ENCODE measurements at places on chromosomes 1 and 21. TPM values are rescaled to one million over a fixed set of nuclear protein-coding genes. Genes with fewer than 3 reads are reported as not detected.

GRCh38 chr1:90558754-90559378, 158.2 kb downstream of the BARHL2 start:
- DNase-seq = no peak

ZSCAN20 gene
- total RNA-seq = 1.5 TPM

ETNK2 gene
- total RNA-seq = 5.8 TPM

GJA8 gene
- not detected for total RNA-seq

- DNase-seq = no peak
These were observed 126.6 kb downstream of the RUNX1 start for GRCh38 chr21:34922479-34922878.

HFM1 gene
- total RNA-seq = not detected

GRCh38 chr1:62282909-62283755, 36.1 kb downstream of the KANK4 start:
- no peak for DNase-seq

OLIG1 gene
- 0.48 TPM for total RNA-seq

- DNase-seq = no peak
These were observed 69.6 kb downstream of the SDC3 start for GRCh38 chr1:30838996-30839395.

DNA sequence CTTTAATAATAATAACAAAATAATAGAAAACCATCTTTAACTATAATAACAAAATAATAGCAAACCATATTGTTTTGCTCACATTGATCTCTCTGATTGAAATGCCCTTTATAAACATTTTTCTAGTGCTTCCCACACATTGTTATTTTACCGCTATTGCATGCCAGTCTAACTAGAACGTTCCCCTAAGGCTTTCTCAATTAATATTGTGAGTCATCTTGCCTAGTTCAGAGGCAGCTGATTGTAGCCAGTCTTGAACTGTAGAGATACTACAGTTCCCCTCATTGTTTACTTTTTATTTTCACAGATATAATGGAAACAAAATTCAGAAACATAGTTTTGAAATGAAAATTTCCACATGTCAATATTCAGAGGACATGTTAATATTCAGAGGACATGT, 192.3 kb upstream of the ADGRL4 start:
- no peak for DNase-seq

PPT1 gene
- total RNA-seq = 34.5 TPM

GRCh38 chr1:34330061-34330460, 153.4 kb downstream of the C1orf94 start:
- DNase-seq = no peak

- DNase-seq = no peak
These were observed 75.0 kb upstream of the WNT4 start for GRCh38 chr1:22217811-22218460.

GRCh38 chr1:29414086-29414485, 177.8 kb downstream of the PTPRU start:
- no peak for DNase-seq

- peak; percentile 53 for DNase-seq
These were observed 2.5 kb upstream of the TNFRSF18 start for GRCh38 chr1:1208713-1209433.

- no peak for DNase-seq
These were observed 511.2 kb downstream of the USP25 start for GRCh38 chr21:16241016-16241415.

DNA sequence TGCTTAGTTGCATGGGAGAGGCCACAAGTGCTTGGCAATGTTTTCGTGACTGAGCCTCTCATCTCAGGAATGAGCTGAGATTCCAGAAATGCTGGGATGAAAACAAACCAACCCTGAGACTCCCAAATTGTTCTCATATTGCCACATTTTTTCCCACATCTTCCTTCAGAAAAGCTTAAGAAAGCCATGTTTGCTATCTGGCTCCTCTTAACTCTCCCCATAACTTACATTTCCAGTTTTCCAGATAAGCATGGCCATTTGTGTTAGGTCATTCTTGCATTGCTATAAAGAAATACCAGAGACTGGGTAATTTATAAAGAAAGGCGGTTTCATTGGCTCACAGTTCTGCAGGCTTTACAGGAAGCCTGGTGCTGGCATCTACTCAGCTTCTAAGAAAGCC, 17.2 kb downstream of the DSCAM start:
- DNase-seq = no peak

DNA sequence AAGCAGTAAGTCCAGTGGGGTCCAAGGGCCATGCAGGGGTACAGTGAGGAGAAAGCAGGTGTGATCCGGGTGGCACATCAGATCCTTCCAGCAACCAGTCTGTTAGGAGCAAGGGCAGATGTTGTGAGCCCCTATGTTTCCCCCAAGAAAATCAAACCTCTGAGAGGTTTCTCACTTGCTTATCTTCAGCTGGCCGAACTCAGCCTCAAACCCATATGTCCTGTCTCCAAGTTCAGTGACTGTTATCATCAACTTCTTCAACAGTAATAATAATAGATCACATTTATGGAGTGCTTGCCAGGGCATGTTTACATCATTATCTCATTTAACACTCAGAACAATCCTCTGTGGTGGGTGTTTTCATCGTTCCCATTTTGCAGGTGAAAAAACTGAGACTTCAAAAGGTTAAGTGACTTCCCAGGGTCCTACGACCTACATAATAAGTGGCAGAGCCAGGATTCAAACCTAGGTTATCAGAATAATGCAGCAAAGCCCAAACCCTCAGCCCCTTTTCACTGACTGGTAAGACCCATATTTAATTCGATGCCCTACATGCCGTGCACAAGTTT, 3.3 kb downstream of the CAPN2 start:
- DNase-seq = no peak

GRCh38 chr1:218415726-218416125, 70.6 kb downstream of the TGFB2 start:
- no peak for DNase-seq

SLC2A5 gene
- not detected for total RNA-seq

- no peak for DNase-seq
These were observed 58.3 kb upstream of the MAP1LC3C start for GRCh38 chr1:242056988-242057744.

SPRR1A gene
- not detected for total RNA-seq

- no peak for DNase-seq
These were observed 6.8 kb upstream of the TRNP1 start for GRCh38 chr1:26986658-26987057.

DNA sequence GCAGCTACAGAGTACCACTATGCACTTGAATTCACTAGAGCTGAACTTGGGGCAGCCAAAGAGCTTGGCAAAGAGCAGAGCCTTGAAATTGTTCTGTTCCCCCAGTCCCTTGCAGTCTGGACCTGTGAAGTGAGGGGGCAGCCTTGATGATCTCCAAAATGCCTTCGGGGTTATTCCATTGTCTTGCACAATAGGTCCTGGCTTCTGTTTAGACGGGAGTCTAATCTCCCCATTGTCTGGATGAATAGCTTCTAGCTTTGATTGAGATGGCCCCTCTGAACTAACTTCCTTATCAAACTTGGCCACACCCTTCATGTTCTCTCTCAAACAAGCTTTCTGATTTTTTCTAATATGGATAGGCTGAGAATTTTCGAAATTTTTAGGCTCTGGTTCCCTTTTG, 72.6 kb downstream of the PGM1 start:
- DNase-seq = no peak

LCE2A gene
- total RNA-seq = not detected

DNASE2B gene
- not detected for total RNA-seq

- DNase-seq = no peak
These were observed 3.5 kb upstream of the ZSCAN20 start for GRCh38 chr1:33468967-33469366.

CRP gene
- total RNA-seq = not detected

RUNX3 gene
- total RNA-seq = 601 TPM

DNA sequence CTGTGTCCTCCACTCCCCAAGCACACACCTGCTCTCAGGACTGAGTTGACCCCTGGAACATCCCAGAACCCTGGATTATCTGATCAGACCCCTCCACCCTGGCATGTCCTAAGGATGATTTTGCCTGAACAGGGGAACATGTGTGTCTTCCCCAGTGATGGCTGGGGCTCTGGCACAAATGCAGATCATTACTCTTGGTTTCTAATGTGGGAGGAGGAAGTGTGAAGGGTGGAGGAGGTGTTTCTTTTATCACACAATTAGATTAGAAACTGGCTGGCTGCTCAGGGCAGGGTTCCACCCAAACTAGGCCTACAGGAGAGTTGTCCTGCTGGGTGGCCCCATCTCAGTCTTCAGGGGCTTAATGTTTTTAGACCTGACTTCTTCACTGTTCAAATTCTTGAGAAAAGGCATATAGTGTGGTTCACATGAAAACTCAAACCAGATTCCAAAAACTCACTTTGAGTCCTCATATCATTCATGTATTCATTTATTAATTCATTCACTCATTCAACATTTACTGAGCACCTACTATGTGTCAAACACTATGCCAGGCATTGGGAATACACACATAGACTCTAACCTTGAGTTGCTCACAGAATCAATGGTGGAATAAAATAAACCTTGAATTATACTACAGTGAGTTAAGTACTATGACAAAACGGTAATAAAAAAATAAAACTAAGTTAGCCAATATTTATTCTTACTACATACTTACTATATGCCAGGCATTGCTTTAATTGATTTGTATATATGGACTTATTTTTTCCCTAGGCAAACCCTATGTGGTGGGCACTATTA, 221.8 kb upstream of the JUN start:
- no peak for DNase-seq

Measured in natural killer cell (primary cell).